ENCODE measurements at places on chromosomes 5 and 9. TPM values are rescaled to one million over a fixed set of nuclear protein-coding genes. Genes with fewer than 3 reads are reported as not detected.

KIF4B gene
- not detected for total RNA-seq

GRCh38 chr9:15294604-15295003 is 12.4 kb downstream of the TTC39B start:
- no peaks in the 10 kb centered on the region for H3K36me3 ChIP-seq
- peak overlapping the region; percentile 90 for H3K27ac ChIP-seq
- H3K4me1 ChIP-seq, result no peaks in the 10 kb centered on the region
- no peak overlapping the region for H3K4me3 ChIP-seq
- no peaks in the 10 kb centered on the region for H3K27me3 ChIP-seq
- DNase-seq, result no peak

DNA sequence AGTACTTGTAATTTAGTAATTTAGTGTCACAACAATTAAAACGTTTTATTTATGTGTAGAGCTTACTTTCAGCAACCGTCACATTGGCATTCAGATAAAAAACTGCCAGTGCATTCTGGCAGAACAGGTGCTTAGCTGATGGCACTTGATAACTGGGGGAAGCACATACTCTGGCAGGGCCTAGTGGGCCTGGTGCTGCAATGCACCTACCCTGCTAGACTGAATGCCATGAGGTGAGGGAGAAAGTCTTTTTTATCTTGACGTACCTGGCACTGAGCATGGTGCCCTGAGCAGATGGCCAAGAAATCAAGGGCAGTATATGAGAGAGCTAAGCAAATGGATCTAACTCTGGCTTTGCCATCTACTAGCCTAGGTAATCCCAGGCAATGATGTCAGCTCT is 280.6 kb upstream of the EFNA5 start:
- no peaks in the 10 kb centered on the region for H3K27me3 ChIP-seq
- no peak overlapping the region for H3K27ac ChIP-seq
- no peaks in the 10 kb centered on the region for H3K36me3 ChIP-seq
- no peaks in the 10 kb centered on the region for H3K4me1 ChIP-seq
- no peak for DNase-seq

DNA sequence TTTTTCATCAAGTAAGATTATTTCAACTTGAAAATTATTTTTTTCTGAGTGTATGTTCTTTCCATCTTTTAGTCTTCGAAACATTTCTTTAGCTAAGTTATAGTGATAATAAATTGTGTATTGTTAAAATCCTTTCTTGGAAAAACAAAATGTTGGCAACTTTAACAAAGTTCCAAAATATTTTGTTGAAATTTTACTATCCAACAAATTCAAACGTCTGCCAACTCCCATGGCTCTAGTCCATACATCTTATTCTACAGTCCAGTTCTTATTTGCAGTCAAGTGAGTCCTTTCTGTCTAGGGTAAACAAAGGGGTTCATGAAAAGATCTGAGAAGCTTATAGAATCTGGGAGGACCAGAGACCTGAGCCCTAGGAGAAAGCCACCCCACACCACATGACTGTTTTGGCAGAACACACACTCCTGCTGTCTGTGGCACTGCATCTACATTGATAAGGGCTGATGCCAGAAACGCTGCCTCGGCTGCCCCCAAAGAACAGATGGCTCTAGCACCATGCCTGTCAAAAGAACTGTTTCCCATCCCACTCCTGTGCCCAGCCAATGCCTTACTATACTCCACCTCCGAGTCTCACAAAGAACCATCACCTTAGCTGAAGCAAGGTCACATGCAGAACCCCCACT is 47.5 kb downstream of the FEM1C start:
- DNase-seq, result no peak
- no peaks in the 10 kb centered on the region for H3K27me3 ChIP-seq
- no peak overlapping the region for H3K27ac ChIP-seq
- no peak overlapping the region for H3K4me3 ChIP-seq

GRCh38 chr5:9445826-9446388 is 100.0 kb downstream of the SEMA5A start:
- no peaks in the 10 kb centered on the region for H3K27me3 ChIP-seq
- no peaks in the 10 kb centered on the region for H3K4me1 ChIP-seq
- H3K27ac ChIP-seq, result peak overlapping the region; percentile 51
- no peaks in the 10 kb centered on the region for H3K36me3 ChIP-seq
- no peak overlapping the region for H3K4me3 ChIP-seq
- no peak for DNase-seq

DNA sequence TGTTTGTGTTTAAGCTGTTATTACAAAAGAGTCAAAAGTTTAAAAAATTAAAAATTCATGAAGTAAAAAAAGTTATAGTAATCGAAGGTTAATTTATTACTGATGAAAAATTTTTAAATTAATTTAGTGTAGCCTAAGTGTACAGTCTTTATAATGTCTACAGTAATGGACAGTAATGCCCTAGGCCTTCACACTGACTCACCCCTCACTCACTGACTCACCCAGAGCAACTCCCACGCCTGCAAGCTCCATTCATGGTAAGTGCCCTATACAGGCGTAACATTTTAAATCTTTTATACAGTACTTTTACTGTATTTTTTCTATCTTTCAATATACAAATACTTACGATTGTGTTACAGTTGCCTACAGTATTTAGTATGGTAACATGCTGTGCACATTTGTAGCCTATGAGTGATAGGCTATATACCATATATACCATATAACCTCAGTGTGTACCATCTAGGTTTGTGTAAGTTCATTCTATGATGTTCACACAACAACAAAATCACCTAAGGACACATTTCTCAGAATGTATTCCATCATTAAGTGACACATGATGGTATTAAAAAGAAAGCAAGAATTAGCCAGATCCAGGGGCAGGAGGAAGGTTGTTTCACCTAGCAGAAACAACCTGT is 40.1 kb downstream of the DCAF10 start:
- no peaks in the 10 kb centered on the region for H3K4me1 ChIP-seq
- no peaks in the 10 kb centered on the region for H3K36me3 ChIP-seq
- H3K27me3 ChIP-seq, result no peaks in the 10 kb centered on the region
- no peak overlapping the region for H3K27ac ChIP-seq
- H3K4me3 ChIP-seq, result no peak overlapping the region
- no peak for DNase-seq

DNA sequence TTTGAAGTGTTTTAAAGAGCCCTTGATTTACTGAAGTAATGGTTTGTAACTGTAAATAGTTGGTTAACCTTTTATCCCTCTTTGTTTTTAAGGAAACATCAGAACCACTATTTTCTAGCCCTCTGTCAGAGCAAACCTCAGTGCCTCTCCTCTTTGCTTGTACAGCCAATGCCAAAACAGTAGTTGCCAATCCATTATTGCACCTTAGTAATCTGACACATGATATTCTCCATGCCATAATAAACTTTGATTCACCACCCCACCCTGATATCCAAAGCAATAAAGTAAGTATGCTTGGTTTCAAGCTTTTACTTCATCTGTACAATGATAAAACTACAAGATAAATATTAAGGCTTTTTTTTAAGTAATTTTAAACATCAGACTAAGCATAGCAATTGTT is 100.8 kb downstream of the DMXL1 start:
- H3K4me3 ChIP-seq, result no peak overlapping the region
- no peaks in the 10 kb centered on the region for H3K36me3 ChIP-seq
- DNase-seq, result no peak
- no peaks in the 10 kb centered on the region for H3K4me1 ChIP-seq
- no peaks in the 10 kb centered on the region for H3K27me3 ChIP-seq

MRRF gene
- total RNA-seq, result 55.3 TPM

- H3K27ac ChIP-seq, result peak overlapping the region; percentile 49
- DNase-seq, result peak; percentile 52
- peaks cover 2% of the 10 kb centered on the region for H3K4me1 ChIP-seq
These were observed 188.4 kb downstream of the C9orf50 start for GRCh38 chr9:129432297-129433154.

- H3K36me3 ChIP-seq, result no peaks in the 10 kb centered on the region
- H3K4me3 ChIP-seq, result peak overlapping the region; percentile 15
- H3K4me1 ChIP-seq, result peaks cover 4% of the 10 kb centered on the region
- no peaks in the 10 kb centered on the region for H3K27me3 ChIP-seq
- DNase-seq, result no peak
These were observed 8.6 kb downstream of the PDGFRB start for GRCh38 chr5:150146862-150147601.

FOXD1 gene
- not detected for total RNA-seq

DNA sequence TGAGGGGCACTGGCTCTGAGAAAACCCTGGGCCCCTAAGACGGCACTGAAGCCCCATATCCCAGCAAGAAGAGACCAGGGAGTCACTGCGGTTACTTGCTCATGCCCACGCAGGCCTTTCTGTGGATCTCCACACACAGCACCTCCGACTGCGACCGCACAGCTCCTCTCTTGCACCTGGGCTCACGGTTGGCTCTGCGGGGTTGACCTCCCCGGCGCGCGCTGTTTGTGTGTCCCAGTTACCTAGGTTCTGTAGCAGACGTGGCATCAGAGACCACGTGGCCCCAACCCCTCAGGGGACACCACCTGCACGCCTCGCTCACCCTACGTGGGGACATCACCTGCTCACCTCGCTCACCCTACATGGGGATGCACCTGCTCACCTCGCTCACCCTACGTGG is 12.7 kb downstream of the LPCAT1 start:
- peaks cover 4% of the 10 kb centered on the region for H3K36me3 ChIP-seq
- no peak overlapping the region for H3K4me3 ChIP-seq
- DNase-seq, result no peak
- H3K27ac ChIP-seq, result no peak overlapping the region
- H3K27me3 ChIP-seq, result no peaks in the 10 kb centered on the region
